Mammary epithelial cell (primary cell): ENCODE measurements at places on chromosomes 16 and 17.
A peak's percentile ranks its signal among the peaks of the same experiment; 100 is the strongest.

DNA sequence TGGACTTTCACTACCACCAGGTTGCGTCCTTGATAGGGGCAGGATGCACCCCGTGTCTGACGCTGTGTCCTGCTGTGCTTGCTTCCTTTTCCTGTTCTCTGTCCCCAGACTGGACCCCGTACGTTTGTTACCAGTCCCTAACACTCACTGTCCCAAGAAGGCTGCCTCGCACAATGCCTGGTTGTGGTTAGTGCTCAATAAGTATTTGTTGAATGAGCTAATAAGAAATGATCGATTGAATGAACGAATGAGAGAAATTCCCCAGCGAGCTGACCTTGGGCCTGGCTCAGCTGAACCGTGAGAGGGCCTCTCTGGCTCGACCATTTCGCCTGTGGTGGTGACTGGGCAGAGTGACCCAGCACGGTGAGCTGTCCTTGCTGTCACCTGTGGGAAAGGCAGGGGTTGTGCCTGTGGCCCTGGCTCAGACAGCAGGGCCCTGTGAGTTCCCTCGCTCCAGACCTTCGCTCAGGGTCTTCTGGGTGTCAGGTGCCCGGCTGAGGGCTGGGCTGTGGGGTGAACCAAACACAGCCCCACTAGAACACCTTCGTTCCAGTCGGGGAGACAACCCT lies 20.9 kb downstream of the CMIP start:
- no peak for DNase-seq

DNA sequence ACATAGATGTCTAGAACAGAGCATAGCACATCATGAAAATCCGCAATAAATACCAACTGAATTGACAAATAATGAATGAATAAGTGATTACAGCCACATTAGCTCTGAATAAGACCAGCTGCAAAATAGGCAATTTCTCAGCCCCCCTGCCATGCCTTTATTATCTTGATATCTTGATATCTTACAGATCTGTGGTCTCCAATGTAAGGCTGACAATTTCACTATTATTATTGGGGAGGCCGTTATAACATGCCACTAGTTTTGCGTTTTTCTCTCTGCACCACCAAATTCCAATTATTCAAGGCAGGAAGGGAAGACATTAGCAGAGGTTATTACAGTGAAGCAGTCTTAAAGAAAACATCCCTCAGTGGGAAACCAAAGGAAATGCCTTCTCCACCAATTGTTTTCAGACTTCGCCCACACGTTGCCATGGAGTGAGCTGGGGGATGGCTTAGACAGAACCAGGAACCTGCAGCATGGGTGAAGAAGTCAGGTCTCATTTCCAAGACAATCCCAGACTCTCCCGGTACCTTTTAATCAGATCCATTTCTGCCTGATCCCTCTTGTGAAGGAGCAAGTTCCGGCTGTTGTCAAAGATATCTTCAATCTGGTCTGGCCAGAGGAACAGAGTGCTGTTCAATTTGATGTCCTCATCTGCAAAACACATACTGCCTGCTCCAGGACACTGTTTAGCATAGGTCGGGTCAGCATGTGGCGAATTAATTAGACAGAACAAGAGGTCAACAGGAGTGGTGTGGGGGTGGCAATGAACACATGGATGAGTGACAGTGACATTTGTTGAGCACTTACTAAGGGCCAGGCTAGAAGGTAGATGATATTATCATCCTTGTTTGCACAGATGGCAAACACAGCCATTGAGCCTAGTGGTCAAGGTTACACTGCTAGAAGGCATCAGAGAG lies 46.4 kb downstream of the DNAH3 start:
- DNase-seq: peak; percentile 42

DNA sequence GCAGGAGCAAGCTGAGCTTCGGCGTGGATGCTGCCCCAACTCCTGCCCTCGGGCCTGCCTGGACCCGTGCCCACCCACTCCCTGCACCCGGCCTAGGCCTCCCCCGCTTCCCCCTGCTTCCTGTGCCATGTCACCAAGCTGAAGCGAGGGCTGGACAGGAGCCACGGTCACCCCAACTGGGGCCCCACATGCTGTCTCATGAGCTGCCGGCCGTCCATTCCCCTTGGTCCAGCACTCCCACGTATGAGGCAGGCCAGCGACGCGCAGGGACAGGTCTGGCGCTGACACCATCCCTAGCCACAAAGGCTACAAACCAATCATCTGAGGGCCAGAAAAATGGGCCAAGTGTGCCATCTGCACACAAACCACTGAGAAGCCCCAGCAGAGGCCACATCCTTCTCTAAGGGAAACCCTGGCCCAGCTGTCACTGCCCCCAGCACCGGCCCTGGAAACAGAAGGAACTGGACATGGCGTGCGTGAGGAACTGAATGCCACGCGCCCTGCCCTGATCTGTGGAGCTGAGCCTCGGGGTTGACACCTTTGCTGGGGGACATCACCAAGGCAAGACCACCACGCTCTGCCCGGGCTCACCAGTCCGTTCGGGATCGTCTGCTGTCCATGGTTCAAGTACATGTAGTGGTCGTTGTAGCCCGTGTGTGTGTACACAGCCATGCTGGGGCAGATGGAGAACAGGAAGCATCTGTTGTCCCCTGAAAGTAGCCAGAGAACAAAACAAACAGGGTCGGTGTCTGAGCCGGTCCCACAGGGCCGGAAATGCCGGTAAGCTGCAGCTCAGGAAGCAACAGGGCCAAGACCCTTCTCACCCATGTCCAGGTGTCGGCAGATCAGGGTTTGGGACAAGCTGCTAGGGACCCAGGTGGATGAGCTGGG lies 22.2 kb downstream of the MEAK7 start:
- DNase-seq: peak; percentile 51

DNA sequence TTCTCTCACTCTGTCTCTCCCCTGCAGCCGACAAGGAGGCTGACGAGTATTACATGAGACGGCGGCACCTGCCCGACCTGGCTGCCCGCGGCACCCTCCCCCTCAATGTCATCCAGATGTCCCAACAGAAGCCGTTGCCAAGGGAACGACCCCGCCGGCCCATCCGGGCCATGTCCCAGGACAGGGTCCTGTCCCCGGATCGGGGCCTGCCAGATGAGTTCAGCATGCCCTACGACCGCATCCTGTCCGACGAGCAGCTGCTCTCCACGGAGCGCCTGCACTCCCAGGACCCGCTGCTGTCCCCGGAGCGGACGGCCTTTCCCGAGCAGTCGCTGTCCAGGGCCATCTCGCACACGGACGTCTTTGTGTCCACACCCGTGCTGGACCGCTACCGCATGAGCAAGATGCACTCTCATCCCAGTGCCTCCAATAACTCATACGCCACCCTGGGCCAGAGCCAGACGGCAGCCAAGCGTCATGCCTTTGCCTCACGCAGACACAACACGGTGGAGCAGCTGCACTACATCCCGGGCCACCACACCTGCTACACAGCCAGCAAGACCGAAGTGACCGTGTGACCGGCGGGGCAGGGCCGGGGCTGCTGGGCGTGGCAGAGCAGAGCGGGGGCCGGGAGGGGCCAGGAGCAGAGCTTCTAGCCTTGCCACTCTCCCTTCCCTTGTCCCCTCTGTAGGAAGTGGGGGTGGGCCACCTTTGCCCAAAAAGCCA lies 40.4 kb upstream of the DNAH9 start:
- DNase-seq: no peak

DNA sequence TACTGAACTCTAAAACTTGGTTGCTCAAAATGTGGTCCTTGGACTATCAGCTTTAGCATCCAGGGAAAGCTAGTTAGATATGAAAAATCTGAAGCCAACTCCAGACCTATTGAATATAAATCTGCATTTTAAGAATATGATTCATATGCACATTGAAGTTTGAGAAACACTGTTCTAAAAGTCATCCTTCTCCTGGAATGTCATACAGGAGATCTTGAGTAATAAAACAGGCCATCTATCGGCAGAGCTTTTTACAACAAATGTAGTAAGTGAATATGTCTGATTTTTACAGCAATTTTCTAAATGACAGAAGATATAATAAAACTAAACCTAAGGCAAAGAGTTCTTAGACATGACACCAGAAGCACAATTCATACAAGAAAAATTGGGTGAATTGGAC lies 140.4 kb downstream of the PMP22 start:
- DNase-seq: no peak

GRCh38 chr17:61758430-61758829 lies 104.9 kb downstream of the BRIP1 start:
- DNase-seq: no peak

GRCh38 chr17:49971848-49972485 lies 3.0 kb downstream of the DLX4 start:
- DNase-seq: no peak

- no peak for DNase-seq
These were observed 222.8 kb downstream of the CNTNAP4 start for GRCh38 chr16:76500006-76500405.

GRCh38 chr17:55681342-55681700 lies 41.3 kb downstream of the TMEM100 start:
- DNase-seq: no peak

DNA sequence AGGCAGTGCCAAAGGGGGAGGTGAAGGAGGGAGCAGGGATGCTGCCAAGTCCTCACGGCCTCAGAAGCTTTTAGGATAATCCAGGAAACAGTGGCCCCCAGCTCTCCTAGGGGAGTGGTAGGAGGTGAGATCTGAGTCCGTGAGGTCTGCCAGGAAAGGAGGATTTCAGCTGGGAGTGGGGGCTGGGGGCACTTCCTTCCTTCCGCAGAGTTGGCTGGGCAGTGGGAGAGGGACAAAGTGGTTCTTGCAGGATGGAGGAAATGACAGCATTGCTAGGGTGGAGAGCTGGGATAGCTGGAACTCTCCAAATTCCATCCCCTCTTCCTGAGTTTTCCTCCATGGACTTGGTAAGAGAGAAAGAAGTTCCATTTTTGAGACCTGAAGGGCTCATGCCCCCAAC lies 4.8 kb upstream of the SP6 start:
- DNase-seq: no peak

GRCh38 chr16:22810226-22810625 lies 3.7 kb upstream of the HS3ST2 start:
- DNase-seq: no peak

DNA sequence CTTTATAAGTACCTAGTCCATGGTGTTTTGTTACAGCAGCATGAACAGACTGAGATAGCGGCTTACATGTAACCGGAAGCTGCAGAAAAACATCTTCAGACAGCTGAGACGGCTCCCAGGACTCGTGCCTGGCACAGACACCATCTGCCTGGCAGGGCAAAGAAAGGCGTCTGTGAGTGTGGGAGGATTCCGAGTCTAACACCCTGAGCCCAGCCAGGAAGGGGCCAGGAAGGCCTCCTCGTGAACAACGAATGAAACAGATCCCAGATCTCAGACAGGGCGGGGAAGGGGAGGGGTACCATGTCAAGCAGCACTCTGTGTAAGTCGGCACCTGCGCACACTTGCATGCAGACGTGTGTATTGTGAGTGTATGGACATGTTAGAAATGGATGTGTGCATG lies 4.4 kb upstream of the CSNK1D start:
- no peak for DNase-seq

GRCh38 chr16:71880176-71880575 lies 3.8 kb downstream of the ZNF821 start:
- no peak for DNase-seq

GRCh38 chr16:86994215-86994614 lies 323.0 kb downstream of the C16orf95 start:
- no peak for DNase-seq

DNA sequence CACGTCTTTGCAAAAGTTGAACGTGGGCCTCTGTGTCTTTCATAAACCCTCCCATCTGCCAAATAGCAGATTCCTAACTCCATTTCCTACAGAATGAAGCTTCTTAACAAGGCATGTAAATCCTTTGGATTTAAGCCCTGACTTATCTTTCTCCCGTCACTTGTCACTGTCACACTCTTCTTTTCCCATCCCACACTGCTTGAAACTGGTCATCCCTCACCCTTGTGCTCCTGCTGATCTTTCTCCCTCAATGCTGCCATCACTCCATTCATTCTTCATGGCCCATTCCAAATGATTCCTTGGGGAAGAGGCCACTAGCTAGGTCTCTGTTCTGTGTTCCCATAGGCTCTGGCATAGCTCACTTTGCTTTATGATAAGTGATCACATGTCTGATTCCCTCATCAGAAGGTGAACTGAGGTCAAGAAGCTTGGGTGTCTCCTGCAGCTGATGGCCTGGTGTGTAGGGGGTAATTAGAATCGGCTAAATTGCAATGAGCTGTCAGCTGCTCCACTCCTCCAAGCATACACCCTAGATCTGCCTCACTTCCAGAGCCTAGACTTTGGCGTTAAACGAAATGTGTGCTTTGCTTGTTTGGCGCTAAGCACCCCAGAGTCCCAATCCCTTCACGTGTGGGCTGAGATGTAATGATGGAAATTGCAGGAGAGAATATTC lies 61.7 kb downstream of the PECAM1 start:
- no peak for DNase-seq

DNA sequence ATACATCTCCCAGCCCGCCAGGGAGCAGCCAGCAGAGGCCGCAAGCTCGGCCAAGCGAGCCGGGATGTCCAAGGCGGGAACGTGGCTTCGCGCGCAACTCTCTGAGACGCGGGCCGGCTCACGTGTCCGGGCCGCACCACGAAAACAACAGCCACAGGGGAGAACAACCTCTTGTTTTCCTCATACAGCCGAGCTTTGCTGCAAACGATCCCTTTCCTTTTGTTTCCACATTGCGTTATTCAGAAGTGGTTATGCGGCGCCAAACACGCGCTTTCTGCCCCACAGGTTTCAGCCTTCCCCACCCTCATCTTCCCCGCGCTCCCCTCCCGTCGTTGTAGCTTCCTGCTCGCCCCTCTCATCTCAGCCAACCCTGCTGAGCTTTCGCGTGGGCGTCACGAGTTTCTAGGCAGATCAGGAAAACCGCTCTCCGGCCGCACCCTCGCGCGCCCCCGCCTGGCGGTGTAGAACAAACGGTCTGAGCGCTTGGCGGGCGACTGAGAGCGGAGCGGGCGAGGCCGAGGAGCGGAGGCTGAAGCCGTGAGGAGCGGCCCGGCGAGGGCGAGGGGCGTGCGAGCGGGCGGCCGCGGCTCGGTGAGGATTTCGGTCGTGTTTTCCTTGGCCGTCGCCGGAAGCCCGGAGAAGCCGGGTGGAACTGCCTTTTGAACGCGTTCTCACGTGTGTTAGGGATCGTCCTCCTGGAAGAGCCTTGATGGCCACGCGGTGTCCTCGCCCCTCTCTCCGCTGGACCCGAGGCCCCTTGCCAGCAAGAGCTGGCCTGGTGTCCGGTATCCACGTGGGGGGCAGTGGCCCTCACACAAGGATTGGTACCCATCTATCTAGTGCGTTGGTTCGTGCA lies 6.6 kb upstream of the SMARCD2 start:
- peak; percentile 88 for DNase-seq

DNA sequence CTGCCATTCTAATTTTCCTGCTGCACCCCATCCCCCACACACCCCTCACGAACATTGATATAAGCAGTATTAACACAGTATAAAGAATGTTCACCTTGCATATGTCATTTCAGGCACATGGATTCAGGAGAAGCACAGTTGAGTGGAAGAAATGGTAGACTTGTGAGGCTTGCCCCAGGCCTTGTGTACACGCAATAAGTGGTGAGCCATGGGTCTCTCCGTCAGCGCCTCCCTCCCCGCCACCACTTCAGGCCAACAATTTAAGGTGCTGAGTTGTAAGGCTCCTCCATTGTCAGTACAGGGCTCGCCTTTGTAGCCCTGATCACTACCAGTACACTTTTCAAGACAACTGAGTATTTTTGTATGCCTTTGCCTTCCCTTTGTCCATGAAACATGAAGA lies 12.2 kb upstream of the CLEC18C start:
- no peak for DNase-seq

- no peak for DNase-seq
These were observed 2.6 kb downstream of the EPOP start for GRCh38 chr17:38671939-38672720.
